Ascending aorta (tissue), 2 donors: ENCODE measurements at places on chromosomes 3 and 15.

- DNase-seq: no peak
These were observed 8.3 kb downstream of the HDGFL3 start for GRCh38 chr15:83199288-83199687.

GRCh38 chr15:51265037-51265555, 73.3 kb downstream of the CYP19A1 start:
- no peak for DNase-seq

DNA sequence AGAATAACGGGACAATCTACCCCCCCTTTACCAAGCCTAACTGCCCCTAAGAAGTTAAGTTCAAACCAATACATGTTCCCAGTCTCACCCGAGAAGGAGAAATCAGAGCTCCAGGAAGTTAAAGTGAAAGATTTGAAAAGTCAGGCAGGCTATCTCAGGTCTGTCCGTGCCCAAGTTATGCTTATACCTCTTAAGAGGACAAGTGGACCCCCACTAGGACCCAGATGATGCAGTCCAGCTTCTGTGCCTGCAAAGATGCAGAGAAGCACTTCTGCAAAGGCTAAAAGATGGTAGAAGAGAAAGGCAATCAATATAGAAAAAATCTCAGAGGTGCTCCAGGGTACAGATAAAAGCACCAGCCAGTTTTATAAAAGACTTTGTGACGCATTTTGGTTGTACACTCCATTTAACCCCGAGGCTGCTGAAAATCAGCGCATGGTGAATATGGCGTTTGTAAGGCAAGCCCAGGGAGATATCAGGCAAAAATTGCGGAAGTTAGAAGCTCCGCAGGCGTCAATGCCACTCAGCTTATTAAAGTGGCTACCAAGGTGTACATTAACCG, 9.8 kb upstream of the SLC9C1 start:
- no peak for DNase-seq

GRCh38 chr15:66120422-66120821, 133.1 kb downstream of the MEGF11 start:
- no peak for DNase-seq

DNA sequence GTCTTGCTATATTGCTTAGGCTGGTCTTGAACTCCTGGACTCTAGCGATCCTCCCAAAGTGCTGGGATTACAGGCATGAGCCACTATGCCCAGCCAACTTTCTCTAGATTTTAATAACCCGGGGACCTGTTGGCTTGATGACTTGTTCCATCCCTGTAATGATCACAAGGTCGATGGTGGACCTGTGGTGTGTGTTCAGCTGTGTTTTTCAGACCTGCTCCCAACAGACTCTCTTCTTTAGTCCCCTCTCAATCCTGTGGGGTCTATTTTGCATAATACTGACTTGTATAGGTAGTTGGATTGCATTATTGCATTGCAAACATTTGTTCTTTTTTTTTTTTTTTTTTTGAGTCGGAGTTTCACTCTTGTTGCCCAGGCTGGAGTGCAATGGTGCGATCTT, 1.9 kb downstream of the MAP2K1 start:
- no peak for DNase-seq

DNA sequence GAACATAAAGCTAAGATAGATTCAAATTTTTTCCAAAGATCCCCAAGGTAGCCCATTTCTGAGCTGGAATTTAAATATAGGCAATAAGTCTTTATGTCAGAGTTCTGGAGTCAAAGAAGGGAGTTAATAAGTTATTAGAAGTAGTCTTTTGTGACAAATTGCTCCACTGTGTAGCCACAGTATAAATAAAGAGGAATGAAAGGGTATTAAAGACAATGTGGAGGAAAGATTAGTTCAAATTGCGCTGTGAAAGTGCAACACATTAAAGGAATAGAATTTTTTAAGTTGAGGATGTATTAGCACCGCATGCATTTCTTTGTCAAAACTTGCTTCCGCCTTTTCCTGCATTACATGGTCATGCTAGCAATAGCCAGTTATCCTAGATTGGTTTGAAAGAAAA, 666.6 kb upstream of the CCDC54 start:
- DNase-seq: no peak

DNA sequence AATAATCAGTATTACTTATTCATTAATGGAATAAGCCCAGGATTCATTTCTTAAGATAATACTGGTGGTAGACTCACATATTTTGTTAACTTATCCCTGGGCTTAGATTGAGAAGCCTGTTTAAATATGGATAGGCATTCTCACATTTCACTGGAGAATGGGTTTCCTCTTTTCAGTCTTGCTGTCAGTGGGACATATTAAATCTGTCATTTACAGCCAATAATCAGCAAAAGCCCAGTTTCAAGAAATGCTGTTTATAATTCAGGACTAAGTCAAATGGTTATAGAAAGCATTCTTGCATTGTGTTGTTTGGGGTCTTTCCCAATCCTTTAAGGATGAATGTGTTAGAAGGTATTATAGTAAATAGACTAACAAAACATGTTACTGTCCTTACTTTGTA, 143.7 kb upstream of the NAALADL2 start:
- DNase-seq: no peak

- no peak for DNase-seq
These were observed 399.6 kb downstream of the NAALADL2 start for GRCh38 chr3:175258763-175259162.

GRCh38 chr3:117054556-117054955, 345.0 kb downstream of the TUSC7 start:
- DNase-seq: no peak

GRCh38 chr15:28876131-28876844, 9.5 kb upstream of the APBA2 start:
- DNase-seq: no peak

- no peak for DNase-seq
These were observed 61.2 kb upstream of the TNFAIP8L3 start for GRCh38 chr15:51155891-51156290.

- no peak for DNase-seq
These were observed 57.5 kb upstream of the HACD2 start for GRCh38 chr3:123642182-123642956.

DNA sequence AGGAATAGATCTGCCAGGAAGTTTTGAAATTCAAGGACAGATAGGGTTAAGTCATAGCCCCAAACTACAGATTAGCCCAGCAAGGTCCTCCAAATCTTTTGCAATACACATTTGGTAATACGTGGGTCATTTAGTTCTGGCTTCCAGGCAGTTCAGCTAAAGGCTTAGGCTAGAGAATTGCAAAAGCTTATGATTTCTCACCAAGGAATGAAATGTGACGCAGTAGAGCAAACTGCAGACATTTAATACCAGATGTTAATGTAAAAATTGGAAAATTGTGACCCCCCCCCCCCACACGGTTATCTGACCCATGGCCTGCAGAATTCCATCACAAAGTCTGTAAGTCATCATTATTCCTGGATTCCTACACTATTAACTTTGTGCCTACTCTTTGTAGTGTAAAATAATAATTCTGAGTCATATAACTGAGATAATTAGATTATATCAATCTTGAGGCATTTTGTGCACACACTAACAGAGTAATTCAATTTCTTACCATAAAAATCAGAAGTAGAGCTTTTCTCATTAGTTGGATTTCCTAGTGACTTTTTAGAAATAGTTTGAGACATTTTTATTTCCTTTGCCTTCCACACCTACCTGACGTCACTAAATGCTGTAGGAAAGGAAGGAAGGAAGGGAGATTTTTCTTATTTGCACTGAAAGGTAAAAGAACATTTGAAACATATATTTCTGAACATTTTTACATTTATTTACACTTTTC, 235.2 kb downstream of the DTWD1 start:
- no peak for DNase-seq

- no peak for DNase-seq
These were observed 24.4 kb downstream of the NAA50 start for GRCh38 chr3:113721636-113722035.

DNA sequence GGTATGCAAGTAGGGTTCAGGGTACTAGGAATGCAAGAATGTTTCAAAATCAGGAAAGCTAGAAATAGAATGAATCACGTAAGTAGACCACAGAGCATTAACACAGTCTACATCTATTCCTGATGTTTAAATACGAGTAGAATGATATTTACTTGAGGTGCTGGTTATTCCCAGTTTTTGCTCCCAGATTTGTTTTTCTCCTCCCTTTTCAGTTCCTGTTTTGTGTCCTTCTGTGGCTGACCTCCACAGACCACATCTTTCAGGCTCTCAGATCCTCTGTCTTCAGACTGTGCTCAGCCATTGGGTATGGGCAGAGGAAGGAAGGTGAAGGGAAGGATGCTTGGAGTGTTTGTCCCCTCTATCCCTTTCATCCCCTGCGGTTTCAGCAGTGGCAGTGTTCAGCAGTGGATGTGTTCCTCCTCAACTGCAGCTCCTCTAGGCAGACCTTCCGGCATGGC, 276.6 kb downstream of the ZNF621 start:
- no peak for DNase-seq

DNA sequence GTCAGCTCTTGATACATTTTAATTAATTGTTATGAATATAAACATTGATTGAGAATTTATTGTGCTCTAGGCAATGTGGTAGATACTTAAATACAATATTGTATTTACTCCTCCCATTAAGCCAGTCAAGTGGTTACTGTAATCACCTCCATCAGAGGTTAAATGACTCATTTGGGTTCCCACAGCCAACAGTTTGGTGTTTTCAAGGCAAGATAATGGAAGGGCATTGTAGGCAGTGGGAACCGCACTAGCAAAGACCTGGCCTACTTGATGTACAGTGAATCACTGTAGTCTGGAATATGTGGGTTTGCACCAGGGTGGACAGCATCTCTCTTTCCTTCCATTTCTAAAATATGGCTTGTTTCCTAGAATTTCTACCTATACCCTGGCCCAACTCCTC, 127.4 kb downstream of the EDEM1 start:
- no peak for DNase-seq
